ENCODE measurements at places on chromosomes 7 and 10.

DNA sequence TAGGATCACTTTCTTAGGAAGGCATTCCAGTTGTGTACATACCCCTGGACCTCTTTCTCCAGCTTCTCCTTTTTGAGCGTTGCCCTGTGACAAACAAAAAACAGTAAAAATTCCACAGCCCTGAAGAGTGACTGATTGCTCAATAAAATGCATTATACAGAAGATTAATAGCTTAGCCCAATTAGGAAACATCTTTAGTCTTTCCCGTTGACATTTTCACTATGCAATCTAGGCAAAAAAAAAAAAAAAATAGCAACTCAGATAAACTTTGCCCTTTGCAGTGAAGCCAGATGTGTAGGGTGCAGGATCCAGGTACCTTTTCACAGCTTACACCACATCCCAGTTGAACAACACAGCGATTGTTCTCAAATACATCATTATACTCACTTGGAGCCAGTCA is 17.9 kb downstream of the COL28A1 start:
- no peak for DNase-seq

DNA sequence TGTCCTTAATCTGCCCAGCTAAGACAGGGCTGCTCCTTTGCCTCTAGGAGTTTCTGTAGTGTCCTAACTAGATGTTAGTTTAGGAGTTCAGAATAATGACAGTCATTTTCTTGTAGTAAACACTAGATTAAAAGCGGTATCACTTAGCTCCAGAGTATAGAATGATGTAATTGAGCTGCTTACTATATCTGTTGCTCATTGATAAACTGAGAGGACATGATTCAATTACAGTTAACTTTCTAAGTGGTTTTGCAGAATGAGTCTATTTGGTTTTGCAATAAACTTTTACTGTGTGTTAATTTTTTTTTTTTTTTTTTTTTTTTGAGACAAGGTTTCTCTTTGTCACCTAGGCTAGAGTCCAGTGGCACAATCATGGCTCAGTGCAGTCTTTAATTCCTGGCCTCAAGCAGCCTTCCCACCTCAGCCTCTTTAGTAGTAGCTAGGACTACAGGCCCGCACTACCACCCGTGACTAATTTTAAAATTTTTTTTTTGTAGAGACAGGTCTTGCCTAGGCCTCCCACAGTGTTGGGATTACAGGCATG is 1.8 kb downstream of the STMP1 start:
- DNase-seq, result no peak

DNA sequence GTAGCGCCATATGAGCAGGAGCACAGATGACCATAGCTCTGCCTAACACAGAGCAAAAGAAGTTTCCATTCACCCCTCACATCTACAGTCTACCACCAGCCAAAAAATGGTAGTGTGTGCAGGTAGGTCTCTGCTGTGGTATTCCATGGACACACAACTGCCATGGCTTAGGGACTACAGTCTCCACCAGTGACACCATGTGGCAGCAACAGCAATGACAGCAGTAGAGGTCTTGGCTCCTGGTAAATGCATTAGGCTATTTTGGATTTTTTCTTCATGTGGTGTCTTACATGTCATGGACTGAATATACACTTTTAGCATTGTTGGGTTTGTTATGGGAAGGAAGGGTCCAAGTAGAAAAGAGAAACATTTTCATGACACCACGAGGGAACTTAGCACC is 70.1 kb upstream of the CABCOCO1 start:
- no peak for DNase-seq

DNA sequence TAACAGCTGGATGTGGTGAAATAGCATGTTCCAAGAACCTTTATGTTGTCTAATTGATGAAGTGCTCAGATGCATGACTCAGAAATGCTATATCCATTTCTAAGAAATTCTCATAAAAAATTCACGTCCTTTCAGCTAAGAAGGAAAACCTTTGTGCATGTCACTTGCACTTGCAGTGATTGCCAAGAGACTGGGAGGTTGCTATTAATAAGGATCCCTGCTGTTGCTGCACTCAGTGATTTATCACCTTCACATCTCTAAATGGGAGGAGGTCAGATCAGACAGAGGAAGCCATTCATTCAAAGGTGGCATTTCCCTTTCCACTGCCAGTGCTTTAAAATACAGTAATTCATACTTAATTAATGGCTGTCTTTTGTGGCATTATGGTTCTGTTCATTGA is 89.5 kb downstream of the THSD7A start:
- DNase-seq, result no peak

DNA sequence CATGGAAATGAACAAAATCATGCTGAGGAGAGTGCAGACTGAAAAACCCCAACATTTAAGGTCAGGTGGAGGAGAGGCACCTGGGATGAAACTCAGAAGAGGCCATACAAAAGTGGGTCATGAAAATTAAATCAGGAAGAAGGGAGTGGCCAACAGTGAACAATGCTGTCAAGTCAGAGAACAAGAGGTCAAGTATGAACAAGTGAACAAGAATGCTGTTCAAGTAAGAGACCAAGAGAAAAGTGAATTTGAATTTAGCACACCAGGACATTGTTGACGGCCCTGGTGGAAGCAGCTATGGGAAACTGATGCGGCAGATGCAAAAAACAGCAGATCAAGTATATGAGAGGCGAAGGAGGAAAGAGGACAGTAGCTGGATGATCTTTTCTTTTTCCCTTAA is 7.9 kb downstream of the CEP41 start:
- DNase-seq, result no peak

DNA sequence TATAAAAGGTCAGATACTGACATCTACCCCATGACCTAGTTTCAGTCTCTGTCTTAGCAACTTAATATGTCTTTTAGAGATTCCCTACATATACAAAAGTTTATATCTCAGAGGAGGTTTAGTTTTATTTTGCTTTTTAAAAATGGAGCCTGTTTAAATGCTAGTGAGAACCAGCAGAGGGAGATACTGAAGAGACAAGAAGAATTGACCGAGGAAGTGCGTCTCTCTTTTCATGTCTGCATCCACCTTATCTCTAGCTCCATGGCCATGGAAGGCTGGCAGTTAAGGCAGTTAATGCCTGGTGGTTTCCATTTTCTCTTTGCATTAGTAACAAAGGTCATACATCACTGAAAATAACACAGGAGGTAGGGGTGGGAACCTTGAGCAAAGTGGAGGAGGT is 10.7 kb downstream of the SUV39H2 start:
- DNase-seq, result no peak

DNA sequence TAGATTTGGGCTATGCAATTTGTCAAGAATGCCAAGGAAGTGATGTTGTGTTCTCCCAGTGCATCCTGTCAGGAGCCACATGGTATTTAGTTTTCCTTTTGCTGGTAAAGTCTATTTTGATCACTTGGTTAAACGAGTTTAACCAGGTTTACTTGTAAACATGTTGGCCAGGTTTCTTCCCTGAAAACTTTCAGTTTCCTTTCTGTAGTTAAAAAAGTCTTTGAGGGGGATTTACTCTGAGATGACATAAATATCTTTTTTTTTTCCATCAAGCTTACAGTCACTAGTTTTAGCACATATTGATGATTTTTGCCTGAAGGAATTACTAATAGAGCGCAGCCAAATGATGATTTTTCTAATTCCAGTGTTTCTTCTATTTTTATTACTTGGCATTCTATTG is 320.5 kb downstream of the PHF14 start:
- no peak for DNase-seq

- DNase-seq, result no peak
Measured at GRCh38 chr7:95092324-95092723, 184.9 kb downstream of the PPP1R9A start.

- no peak for DNase-seq
Measured at GRCh38 chr10:63697956-63698786, 177.0 kb downstream of the REEP3 start.

DNA sequence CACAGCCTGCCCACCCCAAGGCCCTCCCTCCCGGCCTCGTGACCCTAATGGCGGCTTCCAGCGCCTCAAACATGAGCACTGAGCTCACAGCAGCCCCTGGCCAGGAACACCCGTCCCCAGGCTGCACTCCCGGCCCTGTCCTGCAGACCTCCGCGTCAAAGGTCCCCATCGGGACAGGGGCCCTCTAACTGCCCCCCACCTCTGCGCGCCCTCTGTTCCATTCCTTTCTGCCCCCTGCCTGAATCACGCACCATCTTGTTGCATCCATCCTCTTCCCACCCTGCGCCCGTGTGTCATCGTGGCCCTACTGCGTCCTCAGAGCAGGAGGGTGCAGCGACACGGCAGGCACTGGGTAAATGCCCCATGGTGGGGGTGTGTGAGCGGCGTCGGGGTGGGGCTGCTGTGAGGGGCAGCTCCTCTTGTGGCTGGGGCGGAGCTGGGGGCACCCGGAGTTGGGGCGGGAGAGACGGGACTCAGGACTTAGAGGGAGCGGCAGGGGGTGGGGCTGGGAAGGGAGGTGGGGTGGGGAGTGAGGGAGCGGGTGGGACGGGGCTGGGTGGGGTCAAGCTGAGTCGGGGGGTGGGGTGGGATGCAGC is 13.4 kb downstream of the SLC29A4 start:
- DNase-seq, result no peak
